GM10248 (cell line): ENCODE measurements at places on chromosomes 6 and 20.

DNA sequence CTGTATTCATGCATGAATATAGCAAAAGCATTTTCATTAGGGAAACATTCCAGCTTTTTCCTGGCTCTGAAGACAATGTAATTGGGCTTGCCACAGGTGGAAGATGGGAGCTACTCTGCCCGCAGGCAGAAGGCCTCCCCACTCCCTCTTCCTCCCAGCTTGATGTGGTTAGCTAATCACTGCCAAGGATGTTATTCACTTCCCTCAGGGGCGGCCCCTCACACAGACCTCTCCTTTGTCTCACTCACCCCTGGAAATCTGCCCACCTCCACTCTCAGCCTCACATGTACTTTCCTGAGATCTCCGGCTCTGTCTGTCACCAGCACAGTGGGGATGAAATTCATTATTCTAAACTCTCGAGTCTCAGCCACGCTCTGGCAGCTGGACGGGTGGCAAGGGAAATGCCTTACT, 100.7 kb downstream of the ANKRD60 start:
- no peak for DNase-seq

DNA sequence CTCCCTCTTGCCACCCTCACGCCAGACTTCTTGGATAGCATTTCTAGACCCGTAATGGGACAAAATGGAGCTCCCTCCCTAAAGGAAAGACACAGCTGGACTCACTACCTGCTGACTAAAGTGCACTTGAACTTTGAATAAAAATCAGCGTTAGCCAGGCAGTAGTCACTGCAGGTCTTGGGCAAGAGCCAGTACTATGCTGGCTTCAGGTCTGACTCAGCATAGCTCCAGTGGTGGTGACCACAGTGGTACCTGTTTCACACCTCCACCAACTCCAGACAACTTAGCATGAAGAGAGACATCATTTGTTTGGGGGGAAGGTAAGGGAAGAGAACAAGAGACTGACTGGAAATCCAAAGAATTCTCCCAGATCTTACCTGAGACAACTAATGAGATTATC, 906.8 kb downstream of the GRIK2 start:
- DNase-seq = no peak

GRCh38 chr6:46203391-46204177, 32.8 kb upstream of the ENPP5 start:
- no peak for DNase-seq

GRCh38 chr6:33372526-33373123, 19.0 kb upstream of the KIFC1 start:
- no peak for DNase-seq

GRCh38 chr6:148293181-148293995, 49.2 kb upstream of the SASH1 start:
- DNase-seq = no peak

GRCh38 chr6:12119085-12119588, 107.0 kb downstream of the HIVEP1 start:
- peak; percentile 61 for DNase-seq

DNA sequence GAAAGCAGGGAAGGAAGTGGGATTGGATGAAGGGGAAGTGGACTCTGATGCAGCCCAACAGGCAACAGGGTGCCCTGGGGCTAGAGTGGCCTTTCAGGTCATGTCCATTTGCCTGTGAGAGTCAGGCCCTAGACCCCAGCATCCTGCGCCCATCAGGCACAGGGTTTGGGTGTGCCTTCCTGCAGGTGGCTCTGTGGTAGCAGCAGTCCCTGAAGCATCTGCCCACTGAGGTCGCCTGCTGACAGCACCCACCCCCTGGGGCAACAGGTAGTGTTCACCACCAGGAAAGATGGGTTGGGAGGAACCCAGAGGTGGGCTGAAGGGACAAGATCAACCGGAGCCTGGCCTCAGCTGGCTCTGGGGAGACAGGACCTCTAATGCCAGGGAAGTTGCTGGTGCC, 3.6 kb downstream of the PACSIN1 start:
- no peak for DNase-seq

DNA sequence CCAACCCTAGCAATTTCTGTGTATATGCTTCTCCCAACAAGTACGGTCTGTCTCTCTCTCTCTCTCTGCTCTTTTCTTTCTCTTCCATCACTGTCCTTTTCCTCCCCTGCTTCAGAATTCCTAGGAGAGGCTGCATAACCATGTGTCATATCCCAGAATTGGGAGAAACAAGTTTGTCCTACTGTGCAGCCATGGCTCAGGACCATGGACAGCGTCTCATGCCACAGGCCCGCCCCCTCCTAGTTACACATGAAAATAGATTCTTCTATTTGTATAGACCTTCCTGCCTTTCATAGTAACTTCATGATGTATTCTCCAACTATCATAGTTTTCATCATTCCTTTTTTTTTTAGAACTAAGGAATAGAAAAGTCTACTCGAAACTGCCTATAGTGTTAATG, 98.0 kb downstream of the FNDC1 start:
- no peak for DNase-seq

- DNase-seq = peak; percentile 22
Measured at GRCh38 chr20:29873946-29874345, 1383.5 kb upstream of the DEFB115 start.

DNA sequence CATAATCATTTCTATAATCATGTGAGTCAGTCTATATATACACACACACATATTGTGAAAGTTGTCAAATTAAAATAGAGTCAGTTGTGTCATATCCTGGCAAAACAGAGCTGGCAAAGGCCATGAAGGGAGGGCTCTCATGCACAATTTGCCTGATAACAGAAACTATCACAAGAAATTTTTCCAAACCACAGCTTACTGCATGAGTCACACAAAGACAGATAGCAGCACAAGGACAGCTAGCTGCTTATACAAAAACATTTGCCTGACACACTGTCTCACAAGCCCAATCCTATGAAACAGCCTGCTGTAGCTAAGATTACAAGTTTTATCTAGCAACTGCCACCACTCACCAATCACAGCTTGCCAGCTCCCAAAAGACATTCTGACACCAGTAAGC, 848.5 kb upstream of the MAN1A1 start:
- DNase-seq = no peak

DNA sequence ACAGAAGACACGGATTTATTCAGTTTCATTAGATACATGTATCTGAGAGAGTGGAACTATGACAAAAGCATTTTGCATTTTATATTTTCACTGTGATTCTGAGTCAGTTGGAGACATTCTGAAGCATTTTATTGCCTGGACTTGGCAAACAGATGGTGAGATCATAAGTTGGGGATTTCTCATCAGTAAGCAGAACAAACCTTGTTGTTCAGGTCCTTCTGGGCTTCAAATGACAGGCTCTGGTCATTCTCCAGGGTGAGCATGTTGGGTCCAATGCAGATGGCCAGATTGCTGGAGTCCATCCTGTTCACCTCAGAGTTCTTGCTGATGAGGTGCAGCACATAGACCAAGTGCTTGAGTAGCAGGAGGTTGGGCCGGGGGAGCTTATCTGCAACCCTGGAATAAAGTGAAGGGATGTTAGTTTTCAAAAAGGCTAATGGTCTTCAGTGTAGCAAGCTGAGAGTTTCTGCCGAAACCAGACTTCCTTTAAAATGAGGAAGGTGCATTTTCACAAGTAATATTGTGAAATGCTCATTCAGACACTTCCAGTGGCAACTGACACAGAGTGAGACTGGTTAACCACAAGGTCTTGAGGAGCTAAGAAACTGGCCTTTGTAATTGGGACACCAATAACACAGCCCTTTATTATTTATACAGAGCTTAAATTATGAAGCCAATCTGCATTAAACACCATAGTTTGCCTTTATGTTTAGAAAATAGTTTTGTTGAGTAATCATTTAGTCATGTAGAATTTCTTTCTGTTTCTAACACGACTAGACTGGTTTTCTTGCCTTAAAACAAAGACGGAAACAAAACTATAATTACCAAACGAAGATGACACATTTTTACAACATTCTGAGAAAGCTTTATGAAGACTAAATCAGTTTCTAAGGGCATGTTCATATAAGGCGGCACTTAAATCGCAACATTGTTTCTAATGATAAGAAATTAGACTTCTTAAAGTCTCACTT, 5.6 kb downstream of the TAGAP start:
- DNase-seq = peak; percentile 70

DNA sequence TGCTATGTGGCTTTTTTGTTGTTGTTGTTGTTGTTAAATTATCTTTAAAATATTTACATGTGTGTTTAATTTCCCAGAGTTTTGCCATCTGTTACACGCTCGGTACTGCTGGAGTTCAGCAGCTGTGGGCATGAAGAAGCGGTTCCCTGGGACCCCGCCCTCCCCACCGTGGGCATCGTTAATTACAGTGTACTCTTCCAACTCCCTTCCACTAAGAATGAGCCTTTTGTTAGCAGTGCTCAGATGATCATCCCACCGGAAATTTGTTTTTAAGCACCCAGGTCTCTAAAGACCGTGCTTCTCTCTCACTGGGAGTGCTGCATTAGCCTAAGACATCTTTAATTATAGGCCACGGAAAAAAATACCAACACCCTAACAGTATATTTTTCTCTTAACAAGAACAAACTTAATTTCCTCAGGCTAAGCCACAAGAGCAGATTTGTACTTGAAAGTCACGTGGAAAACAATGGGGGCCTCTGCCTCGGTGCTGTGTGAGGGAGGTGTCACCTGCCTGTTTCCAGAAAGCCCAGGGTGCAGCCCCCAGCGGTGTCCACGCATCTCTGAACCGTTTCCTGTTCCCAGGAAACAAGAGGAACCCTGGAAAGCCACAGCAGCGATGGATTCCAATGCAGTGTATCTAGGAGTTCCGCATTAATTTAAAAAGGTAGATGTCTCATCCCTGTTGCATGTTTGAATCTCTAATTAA, 113.3 kb upstream of the FRMD1 start:
- no peak for DNase-seq

- DNase-seq = no peak
Measured at GRCh38 chr6:155247618-155248007, 16.2 kb upstream of the CLDN20 start.

DNA sequence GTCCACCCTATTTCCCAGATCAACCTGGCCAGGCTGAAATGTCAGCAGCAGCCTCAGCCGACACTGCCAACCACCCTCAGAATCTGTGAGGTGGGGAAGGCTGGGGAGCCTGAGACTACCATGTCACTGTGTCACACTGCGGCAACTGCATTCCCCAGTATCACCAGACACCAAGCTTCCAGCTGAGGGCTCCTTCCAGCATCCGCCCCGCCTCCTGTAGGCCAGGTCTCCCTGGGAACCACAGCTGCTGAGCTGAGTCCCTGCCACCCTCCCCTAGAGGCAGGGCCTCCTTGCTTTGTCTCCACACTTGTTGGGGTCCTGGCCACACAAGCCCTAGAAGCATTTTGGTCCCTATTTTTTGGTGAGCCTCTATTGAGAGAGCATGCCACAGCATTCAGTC, 115.7 kb downstream of the UNC5CL start:
- no peak for DNase-seq

GRCh38 chr6:13315896-13316295, 12.4 kb downstream of the TBC1D7 start:
- DNase-seq = no peak

DNA sequence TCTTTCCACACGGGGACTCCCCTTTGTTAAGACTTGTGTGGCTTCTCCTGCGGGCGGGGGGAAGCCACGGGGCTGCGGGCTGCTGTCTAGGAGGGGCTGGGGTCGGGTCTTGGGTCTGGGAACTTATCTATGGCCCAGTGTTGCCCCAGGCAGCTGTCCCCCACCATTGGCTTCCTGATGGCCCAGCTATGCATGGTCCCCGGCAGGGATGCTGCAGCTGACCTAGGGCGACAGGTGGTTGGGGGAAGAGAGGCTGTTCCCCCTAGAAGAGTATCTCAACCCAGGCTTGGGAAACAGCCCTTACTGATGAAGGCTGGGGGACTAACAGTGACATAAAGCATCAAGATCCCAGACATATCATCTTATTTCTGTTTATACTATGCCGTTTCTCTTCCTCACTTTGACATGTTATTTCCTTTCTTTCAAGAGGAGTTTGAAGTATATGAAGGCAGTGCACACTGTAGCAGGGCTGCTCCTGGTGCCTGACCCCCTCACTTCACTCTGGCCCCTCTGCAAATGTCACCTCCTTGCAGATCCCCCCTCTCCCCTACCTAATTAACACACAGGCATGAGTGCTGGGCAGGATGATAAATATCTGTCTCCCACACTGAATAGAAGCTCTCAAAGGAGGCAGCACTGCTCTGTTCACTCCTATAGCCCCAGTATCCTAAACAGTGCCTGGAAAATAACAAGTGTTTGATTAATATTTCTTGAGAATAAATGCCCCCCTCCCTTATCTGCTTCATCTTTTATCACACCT, 87.0 kb downstream of the HIVEP2 start:
- peak; percentile 19 for DNase-seq

- DNase-seq = no peak
Measured at GRCh38 chr6:90446164-90446563, 140.7 kb downstream of the MAP3K7 start.

- DNase-seq = no peak
Measured at GRCh38 chr6:79694156-79694555, 63.0 kb downstream of the SH3BGRL2 start.

GRCh38 chr20:31809661-31810060, 9.5 kb upstream of the MYLK2 start:
- no peak for DNase-seq

DNA sequence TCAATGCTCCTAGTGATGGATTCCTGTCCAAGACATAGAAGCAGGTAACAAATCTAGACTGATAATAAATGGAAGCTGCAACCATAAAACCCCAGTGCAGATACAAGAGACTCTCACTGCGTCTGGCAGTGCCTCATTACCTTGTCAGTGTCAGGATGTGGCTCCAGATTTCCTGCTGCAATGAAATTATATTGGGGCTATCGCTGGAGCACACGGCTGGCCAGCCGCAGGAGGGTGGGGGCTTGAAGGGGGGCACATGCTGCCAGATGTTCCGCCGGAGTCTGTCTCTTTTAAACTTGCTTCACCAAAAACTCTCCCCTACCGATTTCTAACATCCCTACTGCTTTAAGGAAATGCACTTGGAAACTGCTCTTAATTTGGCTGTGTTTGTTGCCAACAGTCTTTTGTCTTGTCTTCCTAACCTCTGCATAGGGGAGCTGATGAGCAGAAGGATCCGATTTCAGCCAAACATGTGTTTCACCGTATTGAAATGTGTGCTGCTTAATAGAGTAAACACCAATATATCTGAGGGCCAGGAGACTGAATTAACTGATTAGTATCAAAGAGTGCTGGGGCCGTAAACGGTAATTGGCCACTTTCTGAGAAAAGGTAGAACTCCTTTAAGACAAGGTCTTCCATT, 102.2 kb upstream of the EXOC2 start:
- DNase-seq = no peak

DNA sequence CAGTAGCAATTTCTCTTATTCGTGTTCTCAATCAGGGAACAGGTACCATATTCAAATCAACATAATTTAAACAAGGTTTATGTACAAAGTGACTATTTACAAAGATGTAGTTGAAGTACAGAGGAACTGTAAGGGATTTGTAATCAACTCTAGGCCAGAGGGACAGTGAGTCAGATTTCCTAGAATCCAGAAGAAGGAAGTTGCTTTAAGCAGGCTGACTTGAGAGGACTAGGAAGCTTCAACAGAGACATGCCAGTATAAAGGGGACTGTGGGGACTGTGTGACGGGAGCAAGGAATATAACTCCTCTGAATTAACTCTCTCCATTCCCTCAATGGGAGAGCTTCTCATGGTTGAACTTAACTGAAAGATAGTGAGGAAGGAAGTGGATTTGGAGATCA, 427.4 kb upstream of the JAG1 start:
- DNase-seq = no peak

GRCh38 chr6:87705070-87705691, 3.1 kb upstream of the AKIRIN2 start:
- DNase-seq = peak; percentile 74

GRCh38 chr20:23086056-23086566, at the start of gene CD93:
Gene CD93, minus strand, starts transcription at chr20:23086324. Its CDS starts 132 bp downstream, at chr20:23086192.
- peak; percentile 44 for DNase-seq

- no peak for DNase-seq
Measured at GRCh38 chr20:23955896-23956295, 32.7 kb downstream of the GGTLC1 start.

GRCh38 chr20:12911372-12911771, 97.4 kb upstream of the SPTLC3 start:
- no peak for DNase-seq
